Calu3 (cell line): ENCODE measurements at places on chromosomes 2 and 18.

DNA sequence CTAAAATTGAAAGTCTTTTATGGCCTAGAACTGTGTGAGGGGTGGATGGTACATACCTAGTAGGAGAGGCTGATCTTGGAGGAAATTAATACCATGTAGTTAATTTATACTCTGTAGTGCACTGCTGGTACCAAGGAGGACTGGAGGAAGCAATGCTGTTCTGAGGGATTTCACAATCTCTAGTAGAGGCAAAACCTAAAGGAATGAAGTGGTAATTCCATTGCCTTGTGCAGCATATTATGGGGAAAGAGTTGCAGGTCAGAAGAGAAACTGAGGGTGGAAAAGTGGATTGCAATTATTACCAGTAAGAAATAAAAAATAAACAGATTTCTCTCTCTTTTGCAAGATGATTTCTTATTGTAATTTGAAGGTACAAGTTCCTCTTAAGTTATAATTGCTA lies 2.2 kb downstream of the ABI2 start:
- no peak for DNase-seq

DNA sequence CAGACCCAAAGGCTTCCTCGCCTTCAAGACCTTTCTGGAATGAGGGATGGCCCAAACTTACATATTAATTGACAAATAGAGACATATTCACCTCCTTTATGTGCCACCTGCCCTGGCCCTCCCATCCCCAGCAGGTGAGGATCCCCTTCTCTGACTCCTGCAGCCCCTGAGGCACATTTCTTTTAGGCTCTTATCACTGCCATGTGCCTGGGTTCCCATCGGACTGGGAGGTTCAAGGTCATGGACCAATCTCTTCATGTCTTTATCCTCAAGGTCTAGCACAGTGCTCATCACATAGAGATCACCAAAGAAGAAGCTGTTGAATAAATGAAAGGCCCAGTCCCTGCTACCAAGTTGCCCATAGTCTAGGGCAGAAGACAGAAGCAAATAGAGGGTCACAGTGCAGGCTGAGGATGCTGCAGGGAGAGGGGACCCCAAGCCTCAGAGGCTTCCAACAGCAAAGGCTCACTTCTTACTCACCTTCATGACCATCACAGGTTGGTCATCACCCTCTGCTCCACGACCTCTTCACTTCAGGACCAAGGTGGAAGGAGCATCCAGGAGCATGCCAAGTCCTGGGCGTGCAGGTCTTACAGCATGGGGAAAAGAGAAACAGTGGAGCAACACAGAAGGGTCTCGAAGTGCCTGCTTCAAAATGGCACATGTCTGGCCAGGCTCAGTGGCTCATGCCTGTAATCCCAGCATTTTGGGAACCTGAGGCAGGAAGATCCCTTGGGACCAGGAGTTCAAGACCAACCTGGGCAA lies 193.9 kb downstream of the SMAD2 start:
- no peak for DNase-seq

- DNase-seq, result no peak
Measured at GRCh38 chr2:154133823-154134222, 262.1 kb downstream of the GALNT13 start.

DNA sequence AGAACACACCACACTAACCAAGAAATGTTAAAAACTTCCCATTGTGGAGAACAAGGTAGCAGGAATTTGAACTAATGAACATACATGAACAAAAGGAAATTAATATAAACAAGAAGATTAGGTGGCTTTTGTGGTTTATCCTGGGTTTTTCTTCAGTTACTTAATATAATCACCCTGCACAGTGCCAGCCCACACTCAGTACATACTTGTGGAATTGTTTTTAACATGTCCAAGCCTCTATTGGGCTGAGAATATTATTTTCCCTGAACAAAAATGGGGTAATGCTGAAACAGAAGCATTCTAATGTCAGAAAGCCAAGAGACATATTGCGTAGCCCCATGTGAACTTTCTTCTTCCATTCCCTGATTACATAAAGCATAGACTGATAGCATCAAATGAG lies 202.8 kb downstream of the DNER start:
- DNase-seq, result no peak
